ENCODE measurements at places on chromosomes 1 and 21. TPM values are rescaled to one million over a fixed set of nuclear protein-coding genes. Genes with fewer than 3 reads are reported as not detected.

DNA sequence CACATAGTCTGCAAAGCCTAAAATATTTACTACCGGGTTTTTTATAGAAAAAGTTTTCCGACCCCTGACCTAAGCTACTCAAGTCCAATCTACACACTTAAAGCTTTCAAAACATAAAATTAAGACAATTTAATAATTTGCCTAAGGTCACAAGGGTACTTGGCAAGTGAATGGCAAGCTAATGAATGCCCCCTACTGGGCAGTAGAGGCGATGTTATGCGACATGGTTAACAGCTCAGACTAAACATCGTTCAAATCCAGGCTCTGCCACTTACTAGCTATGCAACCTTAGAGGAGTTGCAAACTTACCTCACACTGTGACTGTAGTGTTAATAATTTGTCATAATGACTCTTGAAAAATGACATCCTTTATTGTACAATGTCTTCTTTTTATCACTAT lies 317.2 kb upstream of the NFIA start:
- no peak for DNase-seq

The OR6K3 gene
- not detected for polyA plus RNA-seq

The GBP1 gene
- 10.1 TPM for polyA plus RNA-seq

The RCC2 gene
- polyA plus RNA-seq = 36.8 TPM

- no peak for DNase-seq
These were observed 303.6 kb upstream of the FAM78B start for GRCh38 chr1:166470441-166470840.

- DNase-seq = no peak
These were observed 11.5 kb downstream of the MEGF6 start for GRCh38 chr1:3599816-3600215.

GRCh38 chr1:39637361-39637760 lies 2.1 kb downstream of the HEYL start:
- no peak for DNase-seq

The CLIC4 gene
- 119 TPM for polyA plus RNA-seq

- DNase-seq = no peak
These were observed 118.1 kb upstream of the PPP2R5A start for GRCh38 chr1:212167098-212167497.

The SELL gene
- polyA plus RNA-seq = 2.6 TPM

DNA sequence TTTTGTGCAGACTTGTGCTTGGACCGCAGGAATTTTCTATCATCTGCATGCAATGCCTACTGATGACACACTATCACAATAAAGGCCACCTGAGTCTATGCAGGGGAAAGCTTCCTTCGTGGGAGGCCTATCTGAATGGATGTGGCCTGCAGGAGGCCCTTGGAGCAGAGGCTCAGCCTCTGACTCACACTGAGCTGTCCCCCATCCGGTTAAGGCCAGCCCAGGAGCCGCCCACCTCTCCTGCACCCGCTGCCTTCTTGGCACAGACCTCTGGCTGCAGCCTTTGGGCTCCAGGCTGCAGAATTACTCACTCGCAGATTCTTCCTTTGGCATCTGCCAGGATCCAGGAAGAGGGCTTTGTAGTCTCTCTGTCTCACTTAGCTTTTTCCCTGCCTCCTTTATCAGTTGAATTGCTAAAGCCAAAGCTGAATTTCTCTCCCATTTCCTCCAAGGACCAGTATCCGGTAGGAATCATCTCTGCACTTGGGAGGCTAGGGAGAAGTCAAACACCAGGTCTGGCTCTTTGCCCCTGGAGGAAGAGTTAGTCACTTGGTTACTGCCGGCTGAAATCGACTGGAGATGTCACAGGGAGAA lies 65.1 kb upstream of the JUN start:
- DNase-seq = peak; percentile 20

The SPATA46 gene
- not detected for polyA plus RNA-seq

DNA sequence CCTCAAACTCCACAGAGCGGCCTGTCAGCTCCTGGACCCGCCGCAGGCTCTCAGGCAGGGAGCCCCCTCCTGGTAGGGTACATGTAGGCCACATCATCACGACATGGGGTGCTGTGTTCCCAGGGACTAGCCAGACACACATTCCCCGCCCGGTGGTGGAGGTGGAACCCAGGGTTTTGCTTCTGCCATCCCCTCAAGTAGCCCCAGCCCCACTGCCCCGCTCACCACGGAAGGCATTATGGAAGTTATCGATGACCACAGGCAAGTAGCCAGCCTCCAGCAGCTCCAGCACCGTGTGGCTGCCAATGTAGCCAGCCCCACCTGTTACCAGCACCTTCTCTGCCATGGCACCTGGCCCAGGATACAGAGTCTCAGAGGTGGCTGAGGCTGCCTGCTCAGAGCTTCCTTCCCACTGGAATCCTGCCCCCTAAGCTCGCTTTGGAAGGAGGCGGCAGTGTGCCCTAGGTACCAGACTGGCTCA lies 1.9 kb downstream of the GALE start:
- no peak for DNase-seq

The ADAMTS4 gene
- 11.2 TPM for polyA plus RNA-seq

DNA sequence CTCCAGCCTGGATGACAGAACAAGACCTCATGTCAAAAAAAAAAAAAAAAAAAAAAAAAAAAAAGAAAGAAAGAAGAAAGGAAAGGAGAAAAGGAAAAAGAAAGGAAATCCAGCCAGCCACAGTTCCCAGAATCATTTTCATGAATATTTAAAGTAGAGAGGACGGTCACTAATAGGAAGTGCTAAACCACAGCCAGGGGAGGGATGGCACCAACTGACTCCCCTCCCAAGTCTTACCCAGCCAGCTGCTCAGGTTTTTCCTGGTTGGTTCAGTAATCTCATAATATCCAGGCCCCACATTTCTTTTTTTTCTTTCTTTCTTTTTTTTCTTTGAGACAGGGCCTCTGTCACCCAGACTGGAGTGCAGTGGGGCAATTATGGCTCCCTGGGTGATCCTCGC lies 63.9 kb upstream of the AK4 start:
- DNase-seq = no peak

DNA sequence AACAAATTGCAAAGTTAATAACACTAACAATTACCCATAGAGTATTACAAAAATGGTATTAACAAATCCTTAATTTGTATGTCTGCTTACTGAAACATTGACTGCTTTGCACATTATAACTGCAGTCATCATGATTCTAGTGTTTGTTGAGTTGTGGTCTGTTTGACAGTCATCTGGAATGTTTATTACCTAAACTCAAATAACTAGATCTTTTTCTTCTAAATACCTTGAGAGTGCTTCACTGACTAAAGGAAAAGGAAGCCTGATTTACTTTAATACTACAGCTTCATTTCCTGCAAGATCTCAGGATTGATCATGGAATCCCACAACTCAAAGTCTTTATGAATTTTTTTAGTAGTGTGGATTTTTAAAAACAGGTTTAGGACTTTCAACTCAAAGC lies 70.0 kb downstream of the HMCN1 start:
- DNase-seq = no peak

- no peak for DNase-seq
These were observed 54.9 kb downstream of the PATJ start for GRCh38 chr1:61797045-61797755.

The MPL gene
- polyA plus RNA-seq = 0.41 TPM

- no peak for DNase-seq
These were observed 130.9 kb upstream of the LYPLAL1 start for GRCh38 chr1:219042769-219043168.

DNA sequence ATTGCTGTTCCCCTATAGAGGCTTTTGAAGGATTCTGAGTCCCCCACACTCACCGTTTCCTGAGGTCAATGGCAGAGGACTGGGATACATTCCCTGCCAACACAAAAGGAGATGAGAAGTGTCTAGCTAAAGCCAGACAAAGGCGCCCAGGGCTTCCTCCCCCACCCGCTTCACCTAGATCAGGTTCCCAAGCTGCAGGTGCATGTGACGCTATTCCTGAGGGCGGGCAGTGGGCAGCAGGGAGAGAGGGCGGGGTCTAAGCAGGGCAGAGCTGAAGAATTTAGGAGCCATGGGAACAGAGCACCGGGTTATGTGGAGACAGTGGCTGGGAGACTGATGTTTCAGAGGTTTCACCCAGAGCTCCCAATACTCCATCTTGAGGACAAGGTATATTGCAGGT lies 6.0 kb upstream of the ARHGEF2 start:
- no peak for DNase-seq

DNA sequence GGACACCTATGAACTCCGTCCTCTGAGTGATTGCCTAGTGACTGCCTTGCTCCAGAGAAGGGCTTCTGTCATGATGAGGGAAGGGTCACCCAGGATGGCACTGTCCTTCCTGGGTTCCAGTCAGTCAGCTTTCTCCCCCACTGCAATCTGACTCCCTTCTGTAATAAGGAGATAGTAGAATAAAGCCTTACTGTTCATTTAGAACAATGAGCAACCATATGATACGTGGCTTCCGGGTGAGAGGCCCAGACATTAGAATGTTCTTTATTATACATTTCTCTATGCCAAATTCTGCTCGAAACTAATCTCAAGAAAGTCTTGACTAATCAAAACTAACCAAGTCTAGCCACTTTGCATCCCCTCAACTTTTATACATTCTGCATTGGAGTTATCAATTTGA lies 8.5 kb upstream of the MTMR11 start:
- DNase-seq = no peak

DNA sequence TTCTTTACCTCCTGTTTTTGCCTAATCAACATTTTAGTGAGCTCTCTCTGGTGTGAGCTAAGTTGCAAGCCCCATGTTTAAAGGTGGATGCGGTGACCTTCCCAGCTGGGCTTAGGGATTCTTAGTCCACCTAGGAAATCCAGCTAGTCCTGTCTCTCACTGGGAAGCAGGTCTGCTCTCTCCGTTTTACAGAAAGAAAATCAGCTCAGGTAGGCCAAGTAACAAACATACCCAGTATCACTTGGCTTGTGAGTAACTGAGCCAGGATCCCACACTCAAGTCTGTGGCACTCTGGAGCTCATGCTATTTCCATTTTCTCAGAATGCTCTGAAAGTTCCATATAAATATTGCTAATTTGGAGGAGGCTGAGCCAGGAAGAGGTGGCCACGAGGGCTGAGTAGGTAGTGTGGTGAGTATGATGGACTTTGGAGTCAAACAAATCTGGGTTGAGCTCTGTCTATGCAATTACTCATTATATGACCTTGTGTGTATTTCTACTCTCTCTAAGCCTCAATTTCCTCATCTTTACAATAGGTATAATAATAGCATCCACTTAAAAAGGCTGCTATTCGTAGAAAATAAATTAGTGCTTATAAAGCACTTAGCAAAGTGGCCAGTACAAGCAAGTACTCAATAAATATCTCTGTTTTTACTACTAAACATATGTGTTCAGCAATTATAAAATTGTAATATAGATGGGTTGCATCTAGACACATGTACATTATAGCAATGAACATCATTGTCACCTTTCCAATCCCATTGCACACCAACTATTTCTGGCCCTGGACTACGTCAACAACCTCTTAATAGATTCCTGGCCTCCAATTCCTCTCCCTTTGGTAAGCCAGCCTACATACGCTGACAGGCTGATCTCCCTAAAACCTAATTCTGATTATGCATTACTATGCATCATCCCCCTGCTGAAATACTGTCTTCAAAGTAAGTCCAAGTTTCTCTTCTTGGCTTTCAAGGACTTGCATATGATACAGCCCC lies 32.7 kb upstream of the DHCR24 start:
- no peak for DNase-seq
